Fibroblast of the aortic adventitia (primary cell): ENCODE measurements at places on chromosomes 1 and 21.

DNA sequence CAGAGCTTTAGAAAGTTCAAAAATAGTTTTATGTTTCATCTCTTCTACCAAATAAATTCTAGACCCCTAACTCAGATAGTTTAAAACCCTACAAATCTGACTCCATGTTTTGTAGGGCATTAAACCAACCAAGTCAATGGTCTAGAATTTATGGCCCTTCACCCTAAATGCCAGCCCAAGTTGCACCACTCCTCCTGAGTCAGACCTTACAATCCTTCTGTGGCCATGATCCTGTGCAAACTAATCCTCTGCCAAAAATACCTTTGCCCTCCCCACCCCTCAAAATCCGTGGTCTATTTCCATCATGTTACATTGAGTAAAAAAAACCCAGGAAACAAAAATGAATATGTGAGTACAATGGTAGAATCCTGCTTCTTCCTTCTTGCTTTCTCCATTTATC, 179.3 kb downstream of the NR5A2 start:
- DNase-seq = peak; percentile 42

DNA sequence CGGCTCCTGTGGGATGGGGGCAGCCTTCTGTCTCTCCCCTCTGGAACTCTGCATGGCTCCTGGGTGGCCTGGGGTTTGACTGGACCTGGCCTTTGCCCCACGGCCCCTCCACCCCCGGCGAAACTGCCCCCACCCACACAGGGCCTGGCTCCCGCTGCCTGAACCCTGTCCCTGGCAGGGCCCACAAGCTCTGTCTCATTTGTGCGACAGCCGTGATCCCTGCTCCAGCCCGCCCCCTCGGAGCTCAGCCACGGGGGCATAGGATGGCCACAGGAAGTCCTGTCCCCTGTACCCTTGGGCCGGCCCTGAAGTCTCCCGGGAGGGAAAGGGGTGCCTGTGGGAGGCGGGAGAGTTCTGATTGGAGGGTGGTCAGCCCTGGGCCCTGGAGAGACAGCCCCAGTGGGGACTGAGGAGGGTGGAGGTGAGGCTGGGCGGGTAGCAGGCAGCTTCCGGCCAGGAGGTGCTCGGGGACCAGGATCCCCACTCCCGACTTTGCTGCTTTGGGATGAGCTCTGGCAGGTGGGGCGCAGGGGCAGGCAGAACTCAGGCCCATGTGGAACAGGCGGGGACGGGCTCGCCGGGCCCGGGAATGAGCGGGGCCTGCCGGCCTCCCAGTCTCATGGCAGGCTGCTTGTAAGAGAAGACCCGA, 45.1 kb downstream of the SLX9 start:
- no peak for DNase-seq

DNA sequence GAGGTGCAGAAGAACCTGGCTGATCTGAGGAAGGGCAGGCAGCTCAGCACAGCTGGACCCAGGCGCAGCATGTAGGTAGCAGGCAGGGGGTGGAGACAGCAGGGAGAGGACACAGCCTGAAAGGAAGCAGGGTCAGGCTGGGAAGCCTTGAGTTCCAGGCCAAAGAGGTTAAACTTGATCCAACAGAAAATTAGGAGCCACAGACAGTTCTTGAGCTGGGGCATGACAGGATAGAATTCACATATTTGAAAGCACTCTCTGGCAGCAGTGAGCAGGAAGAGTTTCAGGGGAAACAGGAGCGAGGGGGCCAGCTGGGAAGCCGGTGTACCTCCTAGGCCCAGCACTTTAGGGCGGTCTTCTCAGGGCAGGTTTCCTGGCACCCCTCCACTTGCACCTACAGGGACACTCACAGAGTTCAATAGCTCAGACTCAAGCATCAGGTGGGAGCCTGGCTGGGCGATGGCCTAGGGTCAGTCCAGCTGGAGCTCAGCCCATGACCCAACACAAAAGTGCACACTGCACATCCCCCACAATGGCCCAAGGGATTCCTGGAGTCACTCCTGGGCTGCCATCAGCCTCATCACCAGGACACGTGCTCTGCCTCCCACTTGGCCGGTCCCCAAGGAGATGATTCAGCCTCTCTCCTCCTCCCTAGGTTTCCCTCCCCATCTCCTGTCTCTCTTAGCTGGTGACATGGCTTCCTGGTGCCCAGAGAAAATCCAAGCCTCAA, 22.7 kb downstream of the MATN1 start:
- peak; percentile 77 for DNase-seq

- no peak for DNase-seq
These were observed 136.2 kb upstream of the ZBTB40 start for GRCh38 chr1:22315315-22316078.

DNA sequence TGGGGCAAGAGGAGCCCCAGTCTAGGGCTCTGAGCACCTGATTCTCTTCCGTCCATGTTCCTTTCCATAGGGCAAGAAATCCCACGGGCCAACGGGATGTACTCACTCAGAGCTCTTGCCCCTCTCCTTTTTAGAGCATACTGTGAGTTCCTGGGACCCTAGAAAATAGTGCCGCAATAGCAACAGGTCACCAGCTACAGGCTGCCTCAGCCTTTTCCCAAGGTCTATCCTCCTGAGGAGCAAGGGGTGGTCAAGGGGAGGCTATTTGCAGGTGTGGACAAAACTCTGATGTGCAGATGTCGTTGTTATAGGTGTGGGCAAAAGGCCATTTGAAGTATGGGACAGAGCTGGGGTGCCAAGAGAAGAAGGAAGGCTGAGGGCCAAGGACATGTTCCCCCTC, 1.6 kb upstream of the QSOX1 start:
- no peak for DNase-seq

GRCh38 chr1:40315239-40315794, 1.8 kb downstream of the COL9A2 start:
- peak; percentile 83 for DNase-seq

DNA sequence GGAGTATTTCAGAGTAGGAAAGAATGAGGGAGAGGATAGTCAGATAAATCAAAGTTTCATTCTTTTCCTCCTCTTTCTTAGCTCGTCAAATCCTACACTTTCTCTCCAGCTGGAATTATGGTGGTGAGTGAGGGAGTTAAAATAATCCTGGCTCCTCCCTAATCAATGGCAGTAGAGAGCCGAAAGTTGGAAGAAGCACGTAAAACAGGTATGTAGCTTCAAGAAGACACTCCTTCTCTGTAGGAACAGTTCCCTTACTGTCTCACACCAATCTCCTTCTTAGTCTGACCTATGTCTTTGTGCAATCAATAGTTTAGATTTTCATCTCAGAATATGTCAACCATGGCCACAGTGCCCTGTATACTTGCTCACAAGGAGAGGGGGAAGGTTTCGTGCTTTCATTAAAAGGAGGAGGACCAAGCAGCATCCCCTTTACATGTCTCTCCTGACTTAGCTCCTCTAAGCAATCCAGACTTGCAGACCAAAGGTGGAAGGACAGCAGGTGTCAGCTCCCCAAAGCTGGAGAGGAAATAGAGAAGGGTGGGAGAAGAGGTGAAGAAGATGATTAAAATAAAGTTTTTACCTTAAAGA, 878 bp downstream of the MINDY1 start:
- DNase-seq = no peak

GRCh38 chr21:21397464-21397863, 399.3 kb downstream of the NCAM2 start:
- no peak for DNase-seq

- DNase-seq = peak; percentile 81
These were observed 2.7 kb upstream of the SDC3 start for GRCh38 chr1:30911059-30911954.

- peak; percentile 41 for DNase-seq
These were observed 22.5 kb downstream of the INTS3 start for GRCh38 chr1:153750026-153750995.

DNA sequence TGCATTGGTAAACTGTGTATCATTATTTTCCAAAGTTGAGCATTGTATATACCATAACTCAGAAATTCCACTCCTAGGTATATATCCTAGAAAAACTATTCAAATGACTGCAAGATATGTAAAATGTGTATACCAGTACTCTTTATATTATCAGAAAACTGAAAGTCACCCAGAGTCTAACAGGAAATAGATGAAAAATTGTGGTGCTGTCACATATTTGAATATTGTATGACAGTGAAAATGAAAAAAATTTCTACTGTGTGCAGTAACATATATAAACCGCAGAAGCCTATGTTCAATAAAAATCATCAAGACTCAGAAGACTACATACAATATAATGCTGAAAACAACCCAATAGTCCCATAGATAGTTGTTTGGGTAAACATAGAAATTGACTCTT, 74.4 kb upstream of the LYPLAL1 start:
- no peak for DNase-seq

GRCh38 chr1:241821363-241821762, 26.6 kb upstream of the EXO1 start:
- peak; percentile 14 for DNase-seq

- peak; percentile 72 for DNase-seq
These were observed 98.5 kb downstream of the ATF6 start for GRCh38 chr1:161864577-161864976.

DNA sequence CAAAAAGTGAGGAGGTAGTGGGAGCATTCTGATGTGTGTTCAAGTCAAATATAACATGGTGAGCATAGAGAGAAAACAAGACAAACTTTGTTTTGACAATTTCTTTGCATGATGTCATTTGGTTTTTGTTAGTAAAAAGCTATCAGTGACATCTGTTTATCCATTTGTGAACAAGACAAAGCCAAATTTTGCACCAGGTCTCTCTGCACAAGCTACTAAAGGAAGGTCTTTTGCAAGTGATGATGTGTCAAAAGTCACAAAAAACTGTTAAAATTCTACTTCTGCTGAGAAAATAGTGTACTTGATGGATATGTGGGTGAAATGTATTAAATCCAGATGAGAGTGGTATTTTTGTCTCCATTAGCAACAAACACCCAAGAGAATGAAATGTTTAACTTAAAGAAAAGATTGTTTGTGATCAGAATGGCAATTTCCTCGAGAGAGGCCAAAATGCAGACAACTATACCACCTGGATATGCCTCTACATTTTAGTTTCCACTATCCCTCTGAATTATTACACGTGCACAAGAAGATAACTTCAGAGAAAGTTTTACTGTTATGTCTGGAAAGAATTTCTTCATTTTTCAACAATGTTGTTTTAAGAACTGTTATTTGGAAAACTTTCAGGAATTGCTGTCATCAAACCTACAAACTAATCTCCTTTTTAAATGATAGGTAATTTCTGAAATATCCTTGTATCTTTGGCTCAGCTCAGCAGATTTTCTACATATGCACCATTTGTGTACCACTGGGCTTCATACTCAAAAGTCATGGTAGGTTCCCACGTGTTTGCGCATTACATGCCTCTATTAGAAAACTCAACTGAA, 807.4 kb upstream of the ADGRL2 start:
- no peak for DNase-seq

- DNase-seq = no peak
These were observed 55.4 kb downstream of the UBIAD1 start for GRCh38 chr1:11328444-11328843.

GRCh38 chr1:20376171-20376570, 85.5 kb downstream of the VWA5B1 start:
- no peak for DNase-seq

DNA sequence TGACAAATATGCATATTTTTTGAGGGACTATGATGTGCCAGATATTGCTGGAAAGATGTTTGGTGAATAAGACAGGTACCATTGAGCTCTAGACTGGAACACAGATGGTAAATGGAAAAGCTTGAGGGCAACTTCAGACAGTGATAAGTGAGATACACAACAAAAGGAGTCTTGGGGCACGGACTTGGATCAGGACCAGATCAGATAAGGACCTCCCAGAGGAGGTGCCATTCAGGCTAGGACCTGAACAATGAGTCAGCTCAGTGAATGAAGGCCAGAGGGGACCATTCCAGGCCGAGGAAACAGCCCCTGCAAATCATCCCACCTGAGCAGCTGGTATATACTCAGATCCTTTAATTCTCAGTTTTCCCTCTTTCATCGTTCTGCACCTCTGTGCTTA, 1.8 kb upstream of the KCNJ15 start:
- no peak for DNase-seq

GRCh38 chr1:3357526-3358297, 96.8 kb upstream of the ARHGEF16 start:
- DNase-seq = no peak

DNA sequence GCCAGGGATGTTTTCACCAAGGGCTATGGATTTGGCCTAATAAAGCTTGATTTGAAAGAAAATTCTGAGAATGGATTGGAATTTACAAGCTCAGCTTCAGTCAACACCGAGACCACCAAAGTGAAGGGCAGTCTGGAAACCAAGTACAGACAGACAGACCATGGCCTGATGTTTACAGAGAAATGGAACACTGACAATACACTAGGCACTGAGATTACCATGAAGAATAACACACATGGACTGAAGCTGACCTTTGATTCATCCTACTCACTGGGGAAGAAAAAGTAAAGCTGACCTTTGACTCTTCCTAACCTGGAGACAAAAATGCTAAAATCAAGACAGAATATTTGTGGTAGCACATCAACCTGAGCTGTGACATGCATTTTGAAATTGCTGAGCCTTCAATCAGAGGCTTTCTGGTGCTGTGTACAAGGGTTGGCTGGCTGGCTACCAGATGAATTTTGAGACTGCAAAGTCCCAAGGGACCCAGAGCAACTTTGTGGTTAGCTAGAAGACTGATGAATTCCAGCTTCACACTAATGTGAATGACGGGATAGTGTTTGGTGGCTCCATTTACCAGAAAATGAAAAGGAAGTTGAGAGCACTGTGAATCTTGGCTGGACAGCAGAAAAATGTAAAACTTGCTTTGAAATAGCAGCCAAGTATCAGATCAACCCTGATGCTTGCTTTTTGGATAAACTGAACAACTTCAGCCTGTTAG, 190.4 kb upstream of the KCTD3 start:
- peak; percentile 61 for DNase-seq

DNA sequence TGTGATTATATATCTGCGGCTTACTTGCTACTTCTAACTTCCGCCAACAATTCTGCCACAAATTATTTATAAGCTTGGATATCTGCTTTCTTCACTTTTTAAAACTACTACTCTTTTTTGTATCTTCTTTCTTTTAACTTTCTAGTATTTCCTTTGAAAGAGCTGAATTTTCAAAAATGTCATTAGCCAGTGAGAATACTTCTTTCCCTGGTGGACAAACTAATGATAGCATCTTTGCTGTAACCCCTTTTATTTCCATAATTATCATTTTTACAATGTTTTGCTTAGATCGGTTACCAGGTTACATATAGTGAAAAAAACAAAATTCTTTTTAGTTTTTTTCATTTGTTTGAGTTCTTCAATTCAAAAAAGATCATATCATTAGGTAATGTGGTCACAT, 355.9 kb upstream of the ADGRL4 start:
- DNase-seq = no peak

DNA sequence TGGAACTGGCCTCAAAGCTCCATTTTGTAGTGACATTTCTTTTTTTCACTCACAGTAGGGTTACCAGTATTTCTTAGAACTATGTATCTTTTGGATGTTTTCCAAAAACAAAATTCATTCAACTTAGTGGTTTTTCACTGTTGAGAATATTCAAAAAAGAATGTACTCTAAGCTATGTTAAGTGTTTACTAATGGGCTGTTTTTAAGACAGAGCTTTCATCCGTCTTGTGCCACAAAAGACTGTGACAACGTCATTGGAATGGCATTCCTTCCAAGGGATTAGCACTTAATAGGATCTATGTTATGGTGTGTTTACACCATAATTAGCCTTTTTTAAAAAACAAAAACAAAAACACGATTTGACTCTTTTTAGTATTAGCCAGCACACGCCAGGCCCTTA, 66.8 kb downstream of the TTC3 start:
- no peak for DNase-seq
